Camera-type eye (tissue), 1 donor: ENCODE measurements at places on chromosomes 6 and 20. TPM values are rescaled to one million over a fixed set of nuclear protein-coding genes. Genes with fewer than 3 reads are reported as not detected.

The PSORS1C1 gene
- total RNA-seq = 0.22 TPM

The MAVS gene
- total RNA-seq = 18.5 TPM

The BCAS1 gene
- total RNA-seq = 6.1 TPM

The BHLHE23 gene
- total RNA-seq = 4.7 TPM

The CD40 gene
- total RNA-seq = 3.1 TPM

The SAPCD1 gene
- 3.8 TPM for total RNA-seq

The RGS19 gene
- 6.3 TPM for total RNA-seq

The ADNP gene
- 115 TPM for total RNA-seq

The GHRH gene
- total RNA-seq = not detected

The SNX21 gene
- 86.1 TPM for total RNA-seq

The CLPSL1 gene
- total RNA-seq = not detected

The SPATS1 gene
- not detected for total RNA-seq

The TSPO2 gene
- total RNA-seq = not detected

The SLC4A11 gene
- total RNA-seq = 1.8 TPM

The FAM209B gene
- total RNA-seq = not detected

The WFDC5 gene
- total RNA-seq = not detected

The ZKSCAN4 gene
- 12.1 TPM for total RNA-seq

The DEFB132 gene
- not detected for total RNA-seq

The HEY2 gene
- 6.6 TPM for total RNA-seq

The DEFB116 gene
- total RNA-seq = not detected

The CBFA2T2 gene
- 44.0 TPM for total RNA-seq

The PCED1A gene
- 41.1 TPM for total RNA-seq

The PHACTR3 gene
- 8.1 TPM for total RNA-seq

The TRIM31 gene
- not detected for total RNA-seq

The KHDC3L gene
- not detected for total RNA-seq

The RRBP1 gene
- 160 TPM for total RNA-seq

The SLC9A8 gene
- total RNA-seq = 6.0 TPM

The PTCHD4 gene
- total RNA-seq = 10.0 TPM

The SPEF1 gene
- total RNA-seq = 1.1 TPM

The GSTA2 gene
- total RNA-seq = not detected
